Motor neuron (in vitro differentiated cells): ENCODE measurements at places on chromosomes 4 and X. TPM values are rescaled to one million over a fixed set of nuclear protein-coding genes. Genes with fewer than 3 reads are reported as not detected.

- ATAC-seq, result no peak
Measured at GRCh38 chrX:8849945-8850344, 48.8 kb upstream of the FAM9A start.

- ATAC-seq, result no peak
Measured at GRCh38 chr4:71944956-71945355, 86.8 kb upstream of the NPFFR2 start.

Gene PLAC8
- total RNA-seq, result 0.25 TPM in 1 of 2 replicates, not detected in the other

Gene AREG
- total RNA-seq, result 0.11 TPM in 1 of 2 replicates, not detected in the other

DNA sequence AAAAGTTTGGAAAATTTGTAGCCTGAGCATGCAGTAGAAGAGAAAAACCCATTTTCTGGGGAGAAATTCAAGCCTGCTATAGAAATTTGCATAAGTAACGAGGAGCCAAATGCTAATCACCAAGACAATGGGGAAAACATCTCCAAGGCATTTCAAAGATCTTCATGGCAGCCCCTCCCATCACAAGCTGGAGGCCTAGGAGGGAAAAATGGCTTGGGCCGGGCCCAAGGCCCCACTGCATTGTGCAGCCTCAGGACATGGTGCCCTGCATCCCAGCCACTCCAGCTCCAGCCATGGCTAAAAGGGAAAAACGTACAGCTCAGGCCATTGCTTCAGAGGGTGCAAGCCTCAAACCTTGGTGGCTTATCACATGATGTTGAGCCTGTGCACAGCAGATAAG is 87.7 kb downstream of the SHROOM4 start:
- ATAC-seq, result no peak

DNA sequence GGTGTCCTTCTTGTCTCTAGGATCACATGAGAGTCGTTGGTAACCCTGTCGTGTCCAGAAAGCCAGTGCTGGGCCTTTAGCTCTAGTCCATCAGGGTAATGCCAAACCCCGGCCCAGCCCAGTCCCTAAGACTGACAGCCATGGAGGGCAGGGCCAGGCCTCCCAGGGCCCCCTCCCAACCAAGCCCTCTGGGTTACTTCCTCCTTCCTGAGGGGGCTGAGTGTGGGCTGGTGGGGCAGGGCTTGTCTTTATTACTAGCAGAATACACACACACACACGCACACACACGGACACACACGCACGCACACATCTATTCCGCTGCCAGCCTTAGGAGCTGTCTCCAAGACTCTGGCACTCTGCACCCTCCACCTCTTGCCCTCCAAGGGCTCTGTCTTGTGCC is 35.6 kb upstream of the CDKN2AIP start:
- ATAC-seq, result no peak

Gene BMPR1B
- total RNA-seq, result 0.17 and 0.41 TPM in 2 replicates
